ENCODE measurements at places on chromosomes 3 and 15.

DNA sequence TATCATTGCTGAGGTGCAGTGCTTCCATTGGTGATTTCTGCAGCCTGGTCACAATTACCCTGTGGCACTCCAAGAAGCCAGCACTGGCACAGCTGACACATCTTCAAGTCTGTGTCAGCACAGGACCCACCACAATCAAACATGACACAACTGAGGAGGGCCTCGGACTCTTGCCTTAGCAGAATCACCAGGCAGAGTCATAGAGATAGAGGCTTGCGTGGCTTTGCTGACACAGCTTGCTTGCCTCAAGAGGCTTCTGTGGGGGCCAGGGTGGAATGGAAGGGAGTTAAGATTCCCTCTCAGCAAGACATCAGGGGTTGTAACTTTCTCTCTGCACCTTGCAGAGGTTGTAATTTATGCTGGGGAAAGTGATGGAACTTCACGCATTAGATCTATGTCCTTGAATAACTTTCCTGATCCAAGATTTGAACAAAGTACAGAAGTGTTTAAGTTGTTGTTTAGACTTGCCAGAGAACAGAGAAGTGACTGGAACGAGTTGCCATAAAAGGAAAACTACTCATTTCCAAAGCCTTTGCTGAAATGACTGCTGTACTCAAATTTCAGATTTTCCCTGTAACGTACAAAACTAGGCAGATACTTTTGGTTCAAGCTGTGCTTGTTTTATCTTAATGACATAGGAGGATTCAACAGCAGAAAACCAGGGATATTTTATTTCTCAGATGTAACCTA, 170.7 kb downstream of the DIPK2A start:
- no peak for DNase-seq

- DNase-seq: no peak
Observed at GRCh38 chr3:56022619-56023018, 445.6 kb downstream of the ERC2 start.

GRCh38 chr3:48709051-48709461, 8.0 kb downstream of the IP6K2 start:
- DNase-seq: no peak

- no peak for DNase-seq
Observed at GRCh38 chr3:182124187-182124586, 412.5 kb downstream of the SOX2 start.

DNA sequence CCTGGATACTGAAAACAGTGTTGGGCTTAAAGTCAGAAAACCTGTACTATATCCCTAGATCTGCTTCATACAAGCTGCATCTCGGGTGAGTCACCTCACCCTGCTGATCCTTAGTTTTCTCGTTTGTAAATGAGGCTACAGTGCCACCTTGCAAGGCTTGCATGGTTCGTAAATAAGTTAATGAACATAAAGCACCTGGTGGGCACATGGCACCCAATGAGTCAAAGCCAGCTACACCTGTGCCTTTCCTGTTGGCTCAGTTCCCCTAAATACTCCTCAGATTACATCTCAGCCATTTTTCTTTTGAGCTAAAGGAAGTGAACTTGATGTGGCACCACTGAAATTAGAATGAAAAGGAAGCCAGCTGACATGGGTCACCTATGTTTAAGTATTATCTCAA, 26.5 kb downstream of the RTP1 start:
- no peak for DNase-seq

Data from naive thymus-derived CD4-positive, alpha-beta T cell (primary cell).